Ovary (tissue), 10 donors: ENCODE measurements at places on chromosomes 7 and 10. TPM values are rescaled to one million over a fixed set of nuclear protein-coding genes. Genes with fewer than 3 reads are reported as not detected.

MMD2 gene
- not detected for total RNA-seq

DNA sequence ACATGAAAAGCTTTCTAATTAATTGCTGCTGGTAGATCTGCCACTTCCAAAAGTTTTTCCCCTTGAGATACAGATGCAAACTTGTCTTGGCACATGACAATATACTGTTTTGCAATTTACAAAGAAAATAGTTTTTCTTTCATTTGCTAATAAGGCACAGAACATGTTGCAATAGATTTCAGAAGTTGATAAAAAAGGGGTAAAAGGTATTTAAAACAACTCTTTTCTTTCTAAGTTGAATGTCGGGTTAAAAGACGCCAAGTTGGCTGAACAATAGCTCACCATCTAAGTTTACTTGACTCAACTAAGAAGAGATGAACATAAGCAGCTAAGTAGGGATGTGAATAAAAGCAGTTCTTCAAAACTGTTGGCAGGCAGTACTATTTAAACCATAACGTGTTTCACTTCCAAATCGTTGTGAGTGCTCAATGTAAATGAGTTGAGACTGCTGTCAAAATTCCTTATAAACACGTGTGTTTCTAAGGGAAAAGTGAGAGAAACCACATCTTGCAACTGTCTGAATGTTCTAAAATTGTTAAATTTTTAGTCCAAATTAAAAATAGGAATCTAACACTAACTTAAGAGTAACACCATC is 14.5 kb upstream of the THSD7A start:
- DNase-seq = no peak

DNA sequence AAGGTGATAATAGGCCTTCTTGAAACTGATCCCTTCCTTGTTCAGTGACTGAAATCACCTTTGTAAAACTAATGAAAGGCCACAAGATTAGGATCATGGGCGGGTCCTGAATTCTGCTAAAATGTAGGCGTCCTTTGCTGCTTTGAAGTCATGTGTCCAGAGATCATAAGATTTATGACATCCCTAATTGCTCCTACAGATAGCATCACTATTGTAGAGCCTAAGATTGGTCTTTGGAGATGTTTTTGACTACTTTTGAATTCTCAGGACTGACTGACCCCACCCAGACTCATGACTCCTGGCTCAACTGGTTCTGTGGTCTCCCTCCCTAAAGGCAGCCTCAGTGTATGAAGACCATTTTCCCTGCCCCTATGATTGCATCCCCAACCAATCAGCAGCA is 322.6 kb upstream of the SEMA3D start:
- DNase-seq = no peak

DNA sequence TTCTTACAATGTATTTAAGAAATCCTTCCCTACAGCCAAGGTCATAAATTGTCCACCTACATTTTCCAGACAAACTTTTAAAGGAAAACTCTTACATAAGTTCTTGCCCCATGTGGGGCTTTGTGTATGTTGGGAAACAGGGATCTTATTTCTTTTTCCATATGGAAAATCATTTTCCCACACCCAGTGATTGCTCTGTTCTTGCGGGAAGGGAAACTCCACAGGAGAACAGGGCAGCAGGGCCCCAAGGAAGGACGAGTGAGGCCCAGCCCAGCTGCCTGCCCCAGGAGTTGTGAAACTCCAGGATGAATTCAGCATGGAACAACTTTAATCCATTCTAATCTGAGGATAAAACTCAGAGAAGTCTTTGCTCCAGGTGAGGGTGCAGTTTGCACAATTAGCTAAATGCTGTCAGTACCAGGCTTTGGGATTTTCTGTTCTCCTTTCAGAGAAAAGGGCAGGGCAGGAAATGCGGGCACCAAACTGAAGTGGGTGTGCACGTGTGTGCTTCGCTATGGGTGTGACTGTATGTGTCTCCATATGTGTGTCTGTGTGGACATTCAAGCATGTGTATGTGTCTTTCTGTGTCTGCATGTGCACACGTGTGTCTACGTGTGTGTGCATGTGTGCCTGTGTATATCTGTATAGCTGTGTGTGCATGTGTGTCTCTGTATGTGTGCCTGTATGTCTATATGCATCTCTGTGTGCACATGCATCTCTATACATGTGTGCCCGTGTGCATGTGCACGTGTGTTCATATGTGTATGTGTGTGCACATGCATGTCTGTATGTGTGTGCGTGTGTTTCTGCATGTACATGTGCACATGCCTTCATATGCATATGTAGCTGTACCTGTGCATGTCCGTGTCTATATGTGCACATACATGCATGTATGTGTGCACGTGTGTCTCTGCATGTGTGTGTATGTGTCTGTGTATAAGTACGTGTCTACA is 102.0 kb upstream of the FAM20C start:
- DNase-seq = peak; percentile 9

DNA sequence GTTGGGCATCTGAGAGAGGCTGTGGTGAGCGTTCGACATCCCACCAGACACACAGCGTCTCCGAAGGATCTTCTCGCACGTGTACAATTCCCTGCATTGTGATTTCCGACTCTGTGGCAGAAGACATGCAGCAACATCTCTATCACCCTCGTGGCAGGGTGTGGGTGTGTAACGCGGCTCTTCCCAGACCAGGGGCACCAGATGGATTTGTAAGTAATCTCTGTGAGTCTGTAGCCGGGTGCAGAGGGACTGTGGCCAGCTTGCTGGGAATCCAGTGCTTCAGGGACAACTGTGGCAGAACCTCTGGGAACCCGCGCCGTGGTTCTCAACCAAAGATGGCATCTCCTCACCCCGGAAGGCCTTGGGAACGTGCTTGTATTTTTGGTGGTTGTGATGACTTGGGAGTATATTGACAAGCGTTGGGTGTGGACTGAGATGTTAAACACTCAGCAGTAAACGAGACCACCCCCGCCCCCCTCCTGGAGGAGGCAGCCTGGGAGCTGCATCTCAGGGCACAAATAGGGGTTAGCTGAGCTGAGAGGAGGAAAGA is 21.2 kb downstream of the FOXL3 start:
- DNase-seq = no peak

- DNase-seq = no peak
These were observed 319.2 kb downstream of the DPP6 start for GRCh38 chr7:154371424-154371823.

DNA sequence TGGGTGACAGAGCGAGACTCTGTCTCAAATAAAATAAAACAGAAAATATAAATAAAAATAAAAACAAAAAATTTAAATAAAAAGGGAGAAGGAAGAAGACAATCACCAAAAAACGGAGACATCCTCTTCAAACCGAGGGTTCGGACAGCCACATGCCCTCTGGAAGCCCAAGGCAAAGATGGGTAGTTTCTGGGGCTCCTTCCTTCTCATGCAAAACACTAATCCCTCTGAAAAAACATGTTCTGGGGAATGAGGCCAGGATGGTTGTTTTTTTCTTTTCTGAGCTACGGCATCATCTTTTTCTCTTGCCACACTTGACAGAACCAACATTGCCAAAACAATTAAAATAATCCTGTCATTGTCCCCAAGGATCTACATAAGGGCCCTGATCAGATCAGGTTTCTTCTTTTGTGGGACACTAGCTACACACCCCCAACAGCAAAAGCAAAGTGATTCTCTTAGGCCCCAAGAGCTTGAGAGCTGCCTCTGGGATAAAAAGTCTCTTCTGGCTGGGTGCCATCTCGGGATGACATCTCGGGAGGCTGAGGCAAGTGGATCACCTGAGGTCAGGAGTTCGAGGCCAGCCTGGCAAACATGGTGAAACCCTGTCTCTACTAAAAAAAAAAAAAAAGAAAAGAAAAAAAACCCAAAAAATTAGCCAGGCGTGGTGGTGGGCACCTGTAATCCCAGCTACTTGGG is 14.2 kb upstream of the POR start:
- no peak for DNase-seq

FAM131B gene
- total RNA-seq = 0.79 TPM

CALML5 gene
- not detected for total RNA-seq

- DNase-seq = no peak
These were observed 9.7 kb upstream of the ANK3 start for GRCh38 chr10:60399328-60399727.

DNA sequence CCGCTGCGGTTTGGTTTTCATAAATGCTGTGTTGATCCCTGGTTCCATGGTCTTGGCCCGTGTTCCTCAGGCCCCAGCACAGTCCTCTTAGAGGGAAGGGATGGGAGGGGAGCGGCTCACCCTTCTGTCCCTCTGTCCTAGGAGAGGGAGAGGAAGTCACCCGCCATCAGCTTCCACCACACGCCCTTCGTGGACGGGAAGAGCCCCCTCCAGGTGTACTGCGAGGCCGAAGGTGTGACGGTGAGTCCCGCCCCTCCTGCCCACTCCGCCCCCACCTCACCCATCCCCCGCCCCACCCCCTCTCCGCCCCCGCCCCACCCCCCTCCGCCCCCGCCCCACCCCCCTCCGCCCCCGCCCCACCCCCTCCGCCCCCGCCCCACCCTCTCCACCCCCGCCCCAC is 37.5 kb upstream of the DPYSL4 start:
- DNase-seq = no peak

DNA sequence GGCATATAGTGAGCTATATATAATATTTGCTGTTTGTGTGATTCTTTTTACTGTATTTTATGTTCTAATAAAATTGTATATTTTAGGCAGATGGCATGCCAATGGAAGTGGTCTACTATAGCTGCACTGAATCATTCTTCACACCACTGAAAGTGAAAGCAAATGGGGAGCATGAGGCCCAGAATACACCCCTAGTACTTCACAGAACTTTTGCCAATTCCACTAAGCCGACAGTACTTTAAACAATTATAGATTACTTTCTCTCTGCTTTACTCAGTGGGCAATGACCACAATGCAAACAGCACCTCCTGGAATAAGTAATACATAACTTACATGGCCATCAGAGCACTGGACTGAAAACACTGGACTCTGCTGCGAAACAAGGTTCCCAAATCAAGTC is 70.2 kb downstream of the ANKRD26 start:
- no peak for DNase-seq

DNA sequence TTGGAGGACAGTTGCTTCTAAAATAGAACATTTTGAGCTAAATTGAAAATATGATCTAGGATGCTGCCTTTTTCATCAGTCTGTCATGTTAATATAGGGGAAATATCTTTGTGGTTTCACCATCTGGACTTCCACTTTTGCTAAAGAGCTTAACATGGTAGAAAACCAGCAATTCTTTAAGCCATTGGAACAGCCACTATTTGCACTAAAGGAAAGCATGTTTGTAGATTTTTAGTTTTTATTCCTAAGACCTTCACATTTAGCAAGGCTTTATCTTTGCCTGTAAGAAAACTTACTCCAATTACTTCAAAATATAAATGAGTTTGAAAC is 291.0 kb downstream of the RNLS start:
- no peak for DNase-seq

MOGAT3 gene
- not detected for total RNA-seq

- DNase-seq = no peak
These were observed 12.7 kb upstream of the AKR1B10 start for GRCh38 chr7:134514663-134515062.

SPDYE11 gene
- not detected for total RNA-seq

- DNase-seq = no peak
These were observed 23.3 kb upstream of the KIAA1549 start for GRCh38 chr7:139004321-139005090.

- no peak for DNase-seq
These were observed 222.1 kb upstream of the AOAH start for GRCh38 chr7:36946401-36946739.

GRCh38 chr10:80535671-80536360 is 1.9 kb upstream of the SH2D4B start:
- peak; percentile 73 for DNase-seq

- DNase-seq = no peak
These were observed 110.1 kb upstream of the POM121L12 start for GRCh38 chr7:52925332-52925731.
